Midbrain (tissue), 1 donor: ENCODE measurements at places on chromosomes 16 and 17.

DNA sequence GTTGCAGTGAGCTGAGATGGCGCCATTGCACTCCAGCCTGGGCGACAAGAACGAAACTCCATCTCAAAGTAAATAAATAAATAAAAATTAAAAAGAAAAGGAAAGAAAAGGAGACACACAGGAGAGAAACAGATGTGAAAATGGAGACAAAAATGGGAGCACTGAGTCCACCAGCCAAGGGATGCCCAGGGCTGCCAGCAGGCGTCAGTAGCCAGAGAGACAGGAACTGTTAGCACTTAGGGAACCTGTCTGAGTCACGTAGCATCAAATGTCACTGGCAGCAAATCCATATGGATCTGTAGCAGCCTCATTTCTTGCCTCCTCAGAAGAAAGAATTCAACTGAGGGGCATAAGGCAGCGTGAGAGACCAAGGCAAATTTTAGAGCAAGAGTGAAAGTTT lies 79.7 kb downstream of the CYLD start:
- DNase-seq: no peak

DNA sequence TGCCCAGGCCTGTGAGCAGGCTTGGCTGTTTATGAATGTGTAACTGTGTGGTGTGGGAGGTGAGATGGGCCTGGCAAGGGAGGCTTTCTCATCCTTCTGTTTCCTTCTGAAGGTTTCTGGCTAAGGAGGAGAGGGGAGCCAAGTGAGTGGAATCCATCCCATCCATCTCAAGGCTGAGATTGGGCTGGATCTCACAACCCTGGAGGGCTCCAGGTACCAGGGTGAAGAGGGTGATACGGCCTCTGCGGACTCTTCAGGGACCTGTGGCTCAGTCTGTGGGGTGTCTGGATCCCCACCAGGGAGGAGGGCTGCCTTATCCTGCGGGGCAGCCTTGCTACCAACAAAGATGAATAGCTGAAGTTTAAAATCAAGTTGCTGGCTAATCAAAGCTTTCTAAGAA lies 7.0 kb downstream of the ZNF629 start:
- no peak for DNase-seq

DNA sequence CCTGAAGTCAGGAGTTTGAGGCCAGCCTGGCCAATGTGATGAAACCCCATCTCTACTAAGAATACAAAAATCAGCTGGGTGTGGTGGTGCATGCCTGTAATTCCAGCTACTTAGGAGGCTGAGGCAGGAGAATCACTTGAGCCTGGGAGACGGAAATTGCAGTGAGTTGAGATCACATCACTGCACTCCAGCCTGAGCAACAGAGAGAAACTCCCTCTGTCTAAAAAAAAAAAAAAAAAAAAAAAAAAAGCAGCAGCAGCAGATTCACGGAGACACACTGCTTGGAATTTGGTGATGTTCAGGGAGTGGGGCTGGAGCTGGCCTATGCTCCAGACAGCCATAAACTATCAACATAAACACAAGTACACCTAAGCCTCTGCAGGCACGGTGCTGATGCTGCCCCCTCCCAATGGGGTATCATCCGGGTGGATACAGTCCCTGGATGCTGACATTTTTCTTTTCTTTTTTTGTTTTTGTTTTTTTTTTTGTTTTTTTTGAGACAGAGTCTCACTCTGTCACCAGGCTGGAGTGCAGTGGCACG lies 39.6 kb upstream of the RHOT1 start:
- no peak for DNase-seq

DNA sequence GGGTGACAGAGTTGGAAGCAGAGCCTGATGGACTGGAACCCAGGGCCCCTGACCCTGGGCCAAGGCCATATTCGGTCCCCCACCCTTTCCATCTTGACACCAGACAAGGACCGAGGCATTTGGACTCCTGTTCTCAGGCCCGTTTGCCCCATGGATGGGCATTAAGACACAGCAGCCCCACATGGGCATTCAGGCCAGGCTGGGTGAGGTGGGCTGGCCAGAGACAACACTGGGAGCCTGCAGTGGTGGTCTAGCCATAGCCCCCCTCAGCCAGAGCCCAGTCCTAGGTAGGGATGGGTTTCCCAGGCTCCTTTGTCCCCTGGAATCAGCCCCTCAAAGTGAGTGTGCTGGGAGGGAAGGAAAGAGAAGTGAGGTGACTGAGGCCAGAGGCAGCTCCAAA lies 1.6 kb downstream of the PDK2 start:
- no peak for DNase-seq

- DNase-seq: no peak
Measured at GRCh38 chr16:89189358-89190025, 10.8 kb downstream of the SLC22A31 start.

DNA sequence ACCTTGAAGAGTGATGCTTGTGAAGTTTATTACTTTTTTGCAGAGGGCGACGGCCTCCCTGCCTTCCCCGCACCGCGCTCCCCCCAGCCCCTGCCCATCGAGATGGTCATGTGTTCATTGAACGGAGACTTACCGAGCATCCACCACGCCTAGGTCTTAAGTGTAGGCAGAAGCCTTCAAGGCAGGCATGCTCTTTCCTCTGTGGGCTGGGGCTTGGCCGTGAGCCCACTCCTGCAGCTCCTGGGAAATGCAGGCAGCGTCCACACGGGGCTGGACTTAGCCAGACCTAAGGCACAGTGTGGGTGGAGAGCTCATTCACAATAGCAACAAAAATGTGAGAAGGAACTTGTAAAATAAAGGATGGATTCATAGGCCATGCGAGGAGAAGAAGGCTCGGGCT lies 19.2 kb downstream of the RNF213 start:
- DNase-seq: peak; percentile 22
